ENCODE measurements at places on chromosomes 13 and 19. TPM values are rescaled to one million over a fixed set of nuclear protein-coding genes. Genes with fewer than 3 reads are reported as not detected.

DENND1C gene
- 41.8 TPM for polyA plus RNA-seq

C13orf46 gene
- 0.15 TPM for polyA plus RNA-seq

DCT gene
- 0.65 TPM for polyA plus RNA-seq

PEX11G gene
- polyA plus RNA-seq = 10.8 TPM

FUZ gene
- polyA plus RNA-seq = 45.3 TPM

BSPH1 gene
- polyA plus RNA-seq = not detected

GRCh38 chr13:108911807-108912206, 282.4 kb downstream of the MYO16 start:
- DNase-seq = no peak

DNA sequence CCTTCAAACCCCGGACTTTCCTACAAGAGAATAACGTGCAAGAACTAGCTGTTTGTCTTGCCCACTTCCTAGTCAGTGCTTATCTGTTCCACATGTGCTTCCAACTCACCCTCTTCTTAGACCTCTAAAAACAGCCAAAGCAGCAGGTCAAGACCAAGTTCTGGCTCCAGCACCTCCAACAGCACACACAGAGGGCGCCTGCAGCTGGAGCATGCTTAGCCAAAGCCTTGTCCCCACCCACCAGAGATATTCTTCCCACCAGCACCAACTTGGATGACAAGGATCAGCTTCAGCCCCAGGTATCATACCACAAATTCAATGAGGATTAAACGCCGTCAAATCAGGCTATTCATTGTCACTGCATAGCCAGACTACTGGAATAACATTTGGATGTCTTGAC, 17.9 kb downstream of the RCBTB1 start:
- DNase-seq = no peak

DNA sequence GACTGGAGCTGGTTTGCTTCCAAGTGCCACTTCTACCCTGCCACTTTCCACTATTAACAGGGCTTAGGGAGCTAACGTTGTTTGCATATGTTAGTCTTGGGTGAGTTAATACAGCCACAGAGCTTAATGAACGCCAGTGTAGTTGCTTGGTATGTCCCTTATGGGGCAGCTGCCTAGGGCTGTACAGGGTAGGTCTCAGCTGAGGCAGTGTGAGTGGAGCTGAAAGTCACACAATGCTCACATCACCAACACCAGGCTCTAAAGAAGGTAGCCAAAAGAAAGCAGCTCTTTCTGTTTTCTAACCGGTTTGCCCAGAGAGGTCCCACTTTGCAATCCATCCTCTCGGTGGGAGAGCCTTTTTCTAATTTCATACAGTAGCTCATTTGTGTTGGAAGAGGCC, 186.2 kb downstream of the RGCC start:
- no peak for DNase-seq

GRCh38 chr13:106286811-106287210, 248.7 kb downstream of the EFNB2 start:
- DNase-seq = no peak

GRCh38 chr13:49368688-49369087, 75.2 kb downstream of the CAB39L start:
- no peak for DNase-seq

- DNase-seq = no peak
Observed at GRCh38 chr13:52001120-52001731, 10.0 kb downstream of the ATP7B start.

GRCh38 chr13:35693134-35693784, 216.8 kb upstream of the MAB21L1 start:
- DNase-seq = no peak

DNA sequence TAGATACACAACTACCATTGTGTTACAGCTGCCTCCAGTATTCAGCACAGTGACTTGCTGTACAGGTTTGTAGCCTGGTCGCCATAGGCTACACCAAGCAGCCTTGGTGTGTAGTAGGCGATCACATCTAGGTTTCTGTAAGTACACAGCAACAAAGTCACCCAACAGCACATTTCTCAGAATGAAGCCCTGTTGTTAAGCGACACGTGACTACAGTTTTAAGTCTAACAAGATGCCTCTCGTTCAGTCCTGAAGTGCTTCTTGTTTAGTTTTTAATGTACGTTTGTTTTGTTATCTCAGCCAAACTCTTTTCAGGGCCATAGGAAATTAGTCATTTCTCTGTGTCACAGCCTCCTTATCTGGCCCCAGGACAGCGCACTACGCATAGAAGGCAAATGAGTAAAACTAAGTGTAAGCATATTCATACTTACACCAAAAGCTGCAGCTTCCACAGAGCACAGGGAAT, 50.0 kb upstream of the GPR183 start:
- DNase-seq = no peak

GRCh38 chr13:42393573-42394360, 121.8 kb downstream of the AKAP11 start:
- no peak for DNase-seq

- no peak for DNase-seq
Observed at GRCh38 chr19:7533281-7533885, 2.1 kb upstream of the PNPLA6 start.

DNA sequence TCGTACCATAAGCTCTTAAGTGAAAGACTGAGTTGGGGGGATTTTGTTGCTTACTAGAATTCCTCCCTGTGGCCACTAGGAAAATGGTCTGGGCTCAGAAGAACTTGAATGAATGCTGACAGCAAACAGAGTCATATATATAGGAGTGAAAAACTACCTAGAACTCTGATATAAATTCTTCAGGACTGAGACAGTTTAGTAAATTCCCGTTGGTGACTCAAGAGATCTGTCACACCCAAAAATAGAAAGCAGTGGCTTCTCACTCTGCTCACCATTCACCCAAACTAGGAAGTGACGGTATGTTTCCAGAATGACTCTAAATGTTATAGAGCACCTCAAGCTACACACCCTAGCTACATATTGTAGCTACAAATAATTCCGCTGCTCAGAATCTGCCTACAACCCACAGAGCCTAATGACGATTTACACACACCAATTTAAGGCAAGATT, 116.2 kb downstream of the TBC1D4 start:
- DNase-seq = no peak
